GM12878 (cell line): ENCODE measurements at places on chromosomes 1 and 21.

DNA sequence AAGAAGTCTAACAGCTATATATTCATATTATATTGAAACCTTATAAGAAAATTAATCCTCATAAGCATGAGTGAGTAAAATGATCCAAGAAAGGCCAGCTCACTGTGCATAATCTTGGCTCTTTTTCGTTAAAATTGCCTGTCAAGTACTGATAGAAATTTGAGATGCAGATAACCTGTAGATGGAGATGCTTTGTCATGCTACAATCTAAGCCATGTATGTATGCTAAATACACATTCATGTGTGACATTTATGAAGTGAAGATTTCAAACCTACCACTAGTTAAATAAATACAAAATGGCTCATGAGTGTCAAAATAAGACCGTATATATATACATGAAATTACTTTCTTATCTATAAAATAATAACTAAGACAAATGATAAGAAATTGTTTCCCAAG, 1491.5 kb upstream of the PRMT6 start:
- DNase-seq = no peak

GRCh38 chr1:119947468-119947867, 51.2 kb upstream of the ADAM30 start:
- no peak for DNase-seq

DNA sequence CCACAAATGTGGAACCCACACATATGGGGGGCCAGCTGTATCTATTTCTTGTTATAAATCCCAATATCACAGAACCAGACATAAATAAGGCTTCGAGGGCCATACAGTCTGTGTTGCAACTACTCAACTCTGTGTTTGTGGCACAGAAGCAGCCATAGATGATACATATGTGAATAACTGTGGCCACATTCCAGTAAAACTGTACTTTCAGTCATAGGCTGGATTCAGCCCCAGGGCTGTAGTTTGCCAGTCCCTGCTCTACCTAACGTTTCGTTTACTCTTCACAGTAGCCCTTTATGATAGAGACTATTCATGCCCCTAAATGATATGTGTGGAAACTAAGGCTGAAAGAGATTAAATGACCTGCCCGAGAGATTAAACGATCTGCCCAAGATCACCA, 48.7 kb downstream of the FHAD1 start:
- no peak for DNase-seq

DNA sequence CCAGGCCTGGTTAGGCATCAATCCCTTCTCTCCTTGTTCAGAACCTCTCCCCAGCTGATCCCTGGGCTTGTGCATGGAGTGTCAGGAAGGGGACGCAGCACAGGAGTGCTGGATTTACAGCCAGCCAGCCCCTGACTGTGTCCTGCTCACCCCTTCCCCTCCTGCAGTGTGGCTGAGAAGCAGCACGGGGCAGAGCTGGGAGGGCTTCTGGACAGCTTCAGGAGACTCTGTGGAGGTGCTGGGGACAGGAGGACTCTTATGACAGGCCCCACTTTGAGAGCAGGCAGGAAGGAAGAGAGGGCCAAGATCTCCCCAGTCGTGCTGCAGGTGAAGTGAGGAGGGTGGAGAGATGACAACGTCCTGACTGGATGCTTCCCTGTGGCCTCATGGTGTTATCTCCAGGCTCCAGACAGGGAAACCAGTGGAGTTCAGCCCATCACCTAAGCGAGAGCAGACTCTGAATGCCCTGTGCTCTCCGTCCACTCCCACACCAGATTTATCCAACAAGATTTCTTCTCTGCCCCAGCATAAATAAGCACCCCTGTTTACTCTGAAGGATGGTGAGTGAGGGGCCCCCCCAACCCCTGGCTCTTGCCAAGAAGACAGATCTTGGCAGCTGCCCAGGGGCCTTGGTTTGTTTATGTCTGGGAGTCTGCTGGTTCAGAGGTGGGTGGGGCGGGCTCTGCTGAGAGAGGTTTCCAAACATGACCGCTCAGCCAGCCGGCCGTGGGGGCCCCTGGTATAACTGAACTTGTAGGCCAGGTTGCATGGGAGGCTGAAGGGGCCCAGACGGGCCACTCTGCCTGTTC, 21.3 kb downstream of the TMCC2 start:
- DNase-seq = no peak
